ACHN (cell line): ENCODE measurements at places on chromosomes 12 and 14.

DNA sequence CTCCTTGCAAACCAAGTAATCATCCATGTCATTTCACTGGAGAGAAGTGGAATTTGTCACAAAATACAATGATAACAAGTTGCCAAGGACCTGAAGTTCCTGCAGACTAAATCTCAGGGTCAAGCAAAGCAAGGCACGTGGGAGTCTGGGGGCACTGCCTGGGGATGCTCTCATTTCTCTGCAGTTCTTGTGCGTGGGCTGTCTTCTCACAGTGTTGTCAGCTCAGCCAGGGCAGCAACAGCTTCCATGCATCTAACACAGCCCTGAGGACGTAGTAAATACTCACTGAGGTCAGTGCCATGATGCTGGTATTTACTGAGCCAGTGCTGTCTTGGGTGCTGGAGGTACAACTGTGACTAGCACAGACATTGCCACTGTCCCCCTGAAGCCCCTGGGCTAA, 62.9 kb upstream of the CMKLR1 start:
- DNase-seq = no peak

DNA sequence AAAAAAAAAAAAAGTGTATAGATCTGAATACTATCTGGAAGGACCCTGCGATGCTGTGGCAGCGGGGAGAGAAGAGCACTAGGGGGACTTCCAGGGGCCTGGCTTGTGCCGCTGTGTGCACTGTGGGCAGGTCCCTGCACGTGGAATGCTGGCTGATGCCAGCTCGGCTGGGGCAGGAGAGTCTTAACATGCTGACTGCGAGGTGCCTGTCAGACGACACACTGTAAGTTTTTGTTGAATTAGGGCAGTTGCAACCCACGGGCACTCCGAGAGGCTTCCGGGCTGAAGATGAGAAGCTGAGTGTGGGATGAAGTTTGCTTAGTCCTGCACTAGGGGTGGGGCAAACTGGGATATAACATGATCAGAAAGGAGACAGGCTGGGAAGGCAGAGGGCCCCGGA, 10.7 kb downstream of the GLT1D1 start:
- no peak for DNase-seq

DNA sequence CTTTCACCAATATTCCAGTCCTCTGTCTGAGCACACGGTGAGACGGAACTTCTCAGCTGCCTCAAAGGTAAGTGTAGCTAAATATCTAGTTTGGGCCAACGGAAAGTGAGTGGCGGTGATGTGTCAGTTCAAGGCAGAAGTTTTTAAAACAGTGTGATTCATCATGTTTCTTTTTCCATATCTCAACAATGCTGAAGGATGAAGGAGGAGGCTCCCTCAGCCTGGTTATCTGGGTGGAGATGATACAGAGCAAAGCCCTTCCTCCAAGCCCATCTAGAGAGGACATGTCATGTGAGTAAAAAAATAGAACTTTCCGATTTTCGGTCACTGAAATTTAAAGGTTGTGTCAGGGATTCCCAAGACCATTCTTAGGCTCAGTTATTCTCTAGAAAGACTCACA, 13.1 kb upstream of the ANP32D start:
- DNase-seq = no peak

- no peak for DNase-seq
Measured at GRCh38 chr14:95174184-95174792, 17.0 kb upstream of the DICER1 start.

DNA sequence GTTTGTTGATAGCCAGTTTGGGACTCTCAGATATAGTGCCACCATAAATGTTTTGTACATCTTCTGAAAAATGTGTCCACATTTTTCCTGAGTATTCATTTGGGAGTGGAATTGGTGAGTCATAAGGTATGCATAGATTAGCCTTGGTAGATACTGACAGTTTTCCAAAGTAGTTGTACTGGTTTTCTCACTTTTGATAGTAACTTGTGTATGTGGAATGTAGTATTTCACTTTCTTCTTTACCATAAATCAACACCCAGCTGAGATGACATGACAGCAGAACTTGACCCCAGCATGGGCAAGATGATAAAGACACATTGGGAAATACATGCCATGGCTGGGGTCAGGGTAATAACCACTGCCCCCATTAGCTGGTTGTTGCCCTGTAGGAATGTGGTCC, 5.4 kb downstream of the FBXW8 start:
- peak; percentile 41 for DNase-seq

- no peak for DNase-seq
Measured at GRCh38 chr12:6311822-6312528, 1.5 kb downstream of the PLEKHG6 start.

GRCh38 chr14:84584511-84584910, 945.4 kb upstream of the FLRT2 start:
- no peak for DNase-seq

GRCh38 chr12:108424026-108424425, 84.9 kb upstream of the CMKLR1 start:
- no peak for DNase-seq

GRCh38 chr14:75279763-75280290, 1.2 kb downstream of the FOS start:
- DNase-seq = no peak

DNA sequence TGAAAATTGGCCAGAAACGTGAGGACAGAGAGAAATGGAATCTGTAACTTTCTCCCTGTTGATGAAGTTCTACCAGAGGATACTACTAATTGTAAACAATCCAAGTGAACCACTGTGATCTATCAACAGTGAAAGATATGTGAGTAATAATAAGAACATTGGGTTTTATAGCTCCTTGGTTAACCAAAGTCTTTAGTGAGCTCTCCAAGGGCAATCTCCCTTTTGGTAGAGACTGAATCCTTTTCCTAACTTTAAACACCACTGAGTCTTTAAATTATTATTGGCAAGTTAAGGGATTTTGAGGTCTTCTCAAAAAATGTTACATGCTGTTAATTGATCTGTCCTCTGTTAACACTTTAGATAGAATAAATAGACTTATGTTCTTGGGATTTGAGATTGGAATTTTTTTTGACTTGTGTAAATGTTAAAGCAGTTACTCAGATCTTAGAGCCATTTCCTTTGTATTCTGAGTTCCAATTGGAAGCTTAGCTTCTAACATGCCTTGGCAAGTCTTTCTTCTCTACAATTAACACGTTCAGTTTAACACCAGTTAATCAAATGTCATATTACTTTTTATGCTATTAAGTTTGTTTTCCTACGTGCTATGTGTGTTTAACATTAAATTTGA, 338.2 kb upstream of the DDHD1 start:
- DNase-seq = no peak

GRCh38 chr12:15405606-15406005, 83.3 kb downstream of the PTPRO start:
- no peak for DNase-seq
